Occipital lobe (tissue), 3 donors: ENCODE measurements at places on chromosomes 6 and 20.
A peak's percentile ranks its signal among the peaks of the same experiment; 100 is the strongest.

- peak; percentile 69 for DNase-seq
Measured at GRCh38 chr20:32678948-32679347, 5.2 kb upstream of the C20orf203 start.

- no peak for DNase-seq
Measured at GRCh38 chr6:87827346-87827745, 125.3 kb upstream of the AKIRIN2 start.

DNA sequence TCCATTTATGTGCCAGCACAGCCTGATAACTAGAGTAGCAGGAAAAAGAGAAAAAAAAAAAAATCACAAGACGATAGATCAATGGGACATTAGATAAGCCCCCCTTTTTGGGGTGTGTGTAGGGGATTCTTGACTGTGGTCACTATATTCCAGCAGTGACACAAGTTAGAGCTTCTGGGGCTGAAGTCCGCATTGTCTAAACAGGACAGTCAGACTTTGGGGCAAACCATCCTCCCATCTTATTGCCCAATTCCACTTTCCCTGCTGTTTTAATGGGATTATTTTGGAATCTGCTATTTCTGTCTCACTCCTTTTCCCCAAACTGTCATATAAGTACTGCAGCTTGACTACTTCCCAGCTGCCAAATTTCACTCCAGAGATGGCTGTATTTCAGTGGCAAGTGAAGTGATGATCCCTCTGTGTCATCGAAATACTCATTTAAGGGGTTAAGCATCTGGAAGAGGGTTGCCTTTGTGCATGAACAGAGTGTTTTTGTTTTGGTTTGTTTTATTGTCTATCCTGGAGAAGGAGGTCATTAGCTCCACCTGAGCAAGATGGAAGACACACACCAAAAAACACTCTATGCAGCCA, 182.5 kb downstream of the ATXN1 start:
- no peak for DNase-seq

DNA sequence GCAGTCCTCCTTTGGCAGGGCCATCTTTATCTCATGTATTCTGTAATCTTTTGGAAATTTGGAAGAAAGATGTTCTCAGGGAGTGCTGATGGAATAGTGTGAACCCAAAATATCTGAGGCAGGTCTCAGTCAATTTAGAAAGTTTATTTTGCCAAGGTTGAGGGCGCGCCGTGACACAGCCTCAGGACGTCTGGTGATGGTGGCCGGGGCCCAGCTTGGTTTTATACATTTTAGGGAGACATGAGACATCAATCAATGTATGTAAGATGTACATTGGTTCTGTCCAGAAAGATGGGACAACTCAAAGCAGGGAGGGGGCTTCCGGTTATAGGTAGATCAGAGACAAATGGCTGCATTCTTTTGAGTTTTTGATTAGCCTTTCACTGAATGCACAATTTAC, 89.8 kb downstream of the ERMARD start:
- no peak for DNase-seq

DNA sequence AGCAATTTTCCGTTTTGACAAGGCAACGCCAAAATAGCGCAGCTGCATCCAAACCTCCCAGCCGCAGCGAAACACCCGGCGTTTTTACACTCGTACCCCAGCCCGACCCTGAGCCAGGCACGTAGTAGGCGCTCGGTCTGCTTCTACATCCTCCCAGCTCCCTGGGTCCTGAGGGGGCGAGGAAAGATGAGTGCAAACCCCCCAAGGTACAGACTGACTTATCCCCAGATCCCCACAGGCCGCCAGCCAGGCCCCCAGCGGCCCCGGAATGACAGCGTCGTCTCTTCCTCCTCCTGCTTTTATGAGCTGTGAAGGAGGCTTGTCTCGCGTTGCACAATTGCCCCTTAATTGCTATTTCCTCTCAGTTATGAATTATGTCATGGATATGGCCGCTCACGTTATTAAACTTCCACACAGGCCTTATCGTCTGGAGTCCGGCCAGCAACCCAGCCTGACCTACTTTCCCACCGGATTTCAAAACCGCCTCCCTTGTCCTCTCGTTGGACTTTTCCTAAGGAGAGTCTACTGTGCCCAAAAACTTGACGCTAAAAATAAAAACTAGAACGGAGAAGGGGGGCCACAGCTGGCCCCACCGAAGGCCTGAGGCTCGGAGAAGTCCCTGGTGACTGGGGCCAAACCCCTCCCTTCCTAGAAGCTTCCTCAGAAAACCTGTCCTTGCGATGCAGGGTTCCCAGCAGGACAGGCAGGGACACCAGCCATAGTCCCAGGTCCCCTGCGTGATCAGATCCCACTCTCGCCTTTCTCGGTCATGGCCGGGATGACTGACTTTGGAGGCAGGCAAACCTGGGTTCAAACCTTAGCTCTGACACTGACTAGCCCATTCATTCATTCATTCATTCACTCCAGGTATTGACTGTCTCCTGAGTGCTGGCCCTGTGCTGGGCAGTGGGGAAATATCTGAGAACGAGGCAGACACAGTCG, 130.9 kb upstream of the PTPN1 start:
- no peak for DNase-seq

DNA sequence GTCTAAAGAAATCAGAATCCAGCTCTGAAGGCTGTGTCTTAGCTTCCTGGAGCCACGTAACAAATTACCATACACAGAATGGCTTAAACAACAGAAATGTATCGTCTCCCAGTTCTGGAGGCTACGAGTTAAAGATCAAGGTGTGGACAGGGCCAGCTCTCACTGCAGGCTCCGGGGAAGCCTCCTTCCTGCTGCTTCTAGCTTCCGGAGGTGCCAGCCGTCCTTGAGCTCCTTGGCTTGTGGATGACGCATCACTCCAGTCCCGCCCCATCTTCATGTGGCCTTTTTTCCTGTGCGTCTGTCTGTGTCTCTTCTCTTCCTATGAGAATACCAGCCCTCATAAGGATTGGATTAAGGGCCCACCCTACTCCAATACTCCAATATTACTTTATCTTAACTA, 319.1 kb upstream of the QKI start:
- no peak for DNase-seq

DNA sequence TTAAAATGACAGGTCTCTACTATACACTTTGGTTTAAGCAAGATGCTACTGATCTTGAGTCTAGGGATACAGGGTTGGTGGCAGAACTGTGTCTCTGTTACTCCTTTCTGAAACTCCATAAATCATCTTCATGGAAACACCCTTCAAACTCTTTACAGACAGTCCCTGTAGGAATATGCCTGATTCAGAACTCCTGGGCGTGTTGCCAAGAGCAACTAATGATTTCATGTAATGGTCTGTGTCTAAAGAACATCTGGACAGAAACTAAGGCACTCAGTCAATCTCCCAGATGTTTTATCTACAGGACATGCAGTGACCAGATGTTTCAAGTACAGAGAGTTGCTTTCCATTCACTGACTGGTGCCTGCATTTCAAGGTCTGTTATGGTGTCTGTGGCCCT, 464.4 kb upstream of the CHD6 start:
- DNase-seq: no peak

DNA sequence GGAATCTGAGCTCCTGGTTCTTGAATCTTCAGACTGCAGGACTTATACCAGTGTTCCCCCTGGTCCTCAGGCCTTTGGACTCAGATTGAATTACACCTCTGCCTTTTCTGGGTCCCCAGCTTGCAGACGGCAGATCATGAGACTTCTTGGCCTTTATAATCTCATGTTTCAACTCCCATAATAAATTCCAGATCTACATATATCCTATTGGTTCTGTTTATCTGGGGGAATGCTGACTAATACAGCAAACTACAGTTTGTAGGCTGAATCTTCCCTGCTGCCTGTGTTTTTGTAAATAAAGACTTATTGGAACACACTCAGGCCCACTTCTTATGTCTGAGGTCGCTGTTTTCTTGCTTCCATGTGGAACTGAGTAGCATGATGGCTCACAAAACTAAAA, 184.7 kb downstream of the HDGFL1 start:
- no peak for DNase-seq

GRCh38 chr6:97231911-97232310, 51.1 kb downstream of the MMS22L start:
- no peak for DNase-seq

DNA sequence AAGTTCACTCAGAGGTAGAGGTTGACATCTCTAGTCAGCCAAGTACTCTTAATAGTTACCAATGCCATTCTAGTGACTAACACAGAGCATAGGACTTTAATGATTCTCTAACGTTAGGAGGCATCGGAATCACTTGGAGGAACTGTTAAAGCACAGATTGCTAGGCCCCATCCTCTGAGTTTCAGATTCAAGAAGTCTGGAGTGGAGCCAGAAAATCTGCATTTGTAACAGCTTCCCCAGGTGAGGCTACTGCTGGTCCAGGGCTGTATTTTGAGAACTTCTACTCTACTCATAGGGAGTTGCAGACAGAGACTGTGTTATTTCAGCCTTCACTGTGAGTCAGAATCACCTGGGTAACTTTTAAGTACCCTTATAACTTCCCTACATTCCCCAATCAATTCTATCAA, 5.7 kb downstream of the LMBRD1 start:
- no peak for DNase-seq

- DNase-seq: no peak
Measured at GRCh38 chr20:46219920-46220319, 88.4 kb downstream of the CDH22 start.

DNA sequence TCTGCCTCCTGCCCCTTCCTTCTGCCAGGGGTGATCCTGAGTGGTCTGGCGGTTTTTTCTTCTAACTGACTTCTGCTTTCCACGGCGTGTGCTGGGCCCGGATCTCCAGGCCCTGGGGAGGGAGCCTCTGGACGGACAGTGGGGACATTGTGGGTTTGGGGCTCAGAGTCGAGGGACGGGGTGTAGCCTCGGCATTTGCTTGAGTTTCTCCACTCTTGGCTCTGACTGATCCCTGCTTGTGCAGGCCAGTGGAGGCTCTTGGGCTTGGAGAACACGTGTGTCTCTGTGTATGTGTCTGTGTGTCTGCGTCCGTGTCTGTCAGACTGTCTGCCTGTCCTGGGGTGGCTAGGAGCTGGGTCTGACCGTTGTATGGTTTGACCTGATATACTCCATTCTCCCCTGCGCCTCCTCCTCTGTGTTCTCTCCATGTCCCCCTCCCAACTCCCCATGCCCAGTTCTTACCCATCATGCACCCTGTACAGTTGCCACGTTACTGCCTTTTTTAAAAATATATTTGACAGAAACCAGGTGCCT, 10.2 kb downstream of the SLC29A1 start:
- DNase-seq: no peak

- DNase-seq: no peak
Measured at GRCh38 chr6:95725344-95725743, 148.0 kb downstream of the MANEA start.

- DNase-seq: no peak
Measured at GRCh38 chr20:60200305-60200918, 242.2 kb downstream of the CDH26 start.

- DNase-seq: no peak
Measured at GRCh38 chr6:144134176-144134575, 16.1 kb upstream of the STX11 start.

GRCh38 chr6:43740961-43741764, 28.8 kb upstream of the VEGFA start:
- no peak for DNase-seq

DNA sequence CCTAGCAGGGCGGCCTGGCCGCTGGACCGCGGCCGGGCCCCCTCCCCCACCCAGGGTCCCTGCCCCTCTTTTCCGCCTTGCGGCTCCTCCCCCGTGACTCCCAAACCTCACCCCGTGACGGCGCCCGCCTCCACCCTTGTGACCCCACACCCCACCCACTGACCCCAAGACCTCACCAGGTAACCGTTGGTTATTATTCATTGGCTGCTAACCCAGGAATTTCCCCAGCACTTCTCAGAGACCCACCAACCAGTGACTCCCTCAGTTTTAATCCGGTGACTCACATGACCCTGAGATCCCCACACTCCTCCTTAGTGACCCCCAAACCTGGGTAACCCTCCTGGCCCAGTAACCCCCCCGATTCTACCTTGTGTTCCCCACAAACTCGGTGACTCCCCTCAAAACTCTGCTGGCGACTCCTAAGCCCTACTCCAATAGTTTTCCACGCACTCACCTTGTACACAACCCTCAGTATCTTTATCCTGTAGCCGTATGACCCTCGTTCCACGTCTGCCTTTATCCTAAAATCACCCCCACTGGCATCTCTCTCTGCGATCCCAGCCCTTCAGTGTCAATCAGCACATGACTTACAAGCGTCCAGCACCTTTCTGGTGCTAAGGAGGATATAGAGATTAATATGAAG, 534 bp downstream of the ZNF76 start:
- DNase-seq: no peak

GRCh38 chr6:81814370-81815076, 62.0 kb upstream of the TENT5A start:
- DNase-seq: no peak

GRCh38 chr20:25408170-25408547, 686 bp downstream of the GINS1 start:
- no peak for DNase-seq

DNA sequence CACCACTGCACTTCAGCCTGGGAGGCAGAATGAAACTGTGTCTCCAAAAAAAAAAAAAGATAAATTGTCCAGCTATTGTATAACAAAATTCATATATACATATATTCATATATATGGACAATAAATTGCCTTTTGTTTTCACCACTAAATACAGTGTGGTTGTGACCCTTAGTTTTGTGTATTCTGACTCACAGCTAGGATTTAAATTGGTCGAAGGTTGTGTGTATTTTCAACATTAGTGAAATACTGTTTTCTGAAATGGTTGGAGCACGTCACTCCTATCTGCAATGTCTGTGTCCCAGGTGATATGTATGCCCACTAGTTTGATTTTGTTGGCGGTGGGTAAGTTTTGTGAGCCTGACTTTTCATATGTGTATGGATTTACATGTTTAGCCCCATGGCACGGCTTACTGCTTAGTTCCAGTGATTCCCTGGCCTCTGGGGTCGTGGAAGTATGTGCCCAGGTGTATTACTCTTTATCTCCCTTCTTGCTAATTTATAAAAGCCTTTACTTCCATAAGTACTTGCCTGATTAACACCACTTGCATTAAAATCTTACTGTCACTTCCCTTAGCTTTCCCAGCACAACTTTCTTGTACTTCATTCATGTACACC, 33.3 kb downstream of the JARID2 start:
- DNase-seq: no peak

GRCh38 chr6:149922642-149923326, at the start of gene RAET1G:
TSS of gene RAET1G (minus strand) at chr6:149923121. CDS start at chr6:149923010, 111 bp downstream.
- DNase-seq: peak; percentile 80

DNA sequence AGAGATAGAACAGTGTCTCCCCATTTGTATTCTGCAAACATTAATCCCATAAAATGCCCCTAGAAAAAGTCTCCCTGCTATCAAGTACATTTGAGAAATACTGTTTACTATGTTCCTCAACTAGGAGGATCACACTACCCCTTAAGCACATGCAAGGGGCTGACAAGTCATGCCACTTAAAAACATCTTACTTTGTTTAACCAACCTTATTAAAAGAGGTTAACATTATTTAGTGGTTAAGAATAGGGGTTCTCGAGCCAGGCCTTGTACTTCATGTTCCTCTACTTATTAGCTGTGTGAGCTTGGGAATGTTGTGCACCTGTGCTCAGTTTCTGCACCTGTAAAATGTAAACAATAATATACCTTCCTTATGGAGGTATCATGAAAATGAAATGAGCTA, 113.7 kb downstream of the UBE3D start:
- DNase-seq: no peak

- no peak for DNase-seq
Measured at GRCh38 chr6:1606780-1607515, 2.8 kb upstream of the FOXC1 start.

GRCh38 chr6:32047539-32047854, 9.3 kb downstream of the CYP21A2 start:
- no peak for DNase-seq

GRCh38 chr6:17497535-17498095, 102.5 kb upstream of the FAM8A1 start:
- DNase-seq: no peak
